Caco-2 (cell line): ENCODE measurements at places on chromosomes 6 and 20.
A peak's percentile ranks its signal among the peaks of the same experiment; 100 is the strongest.

DNA sequence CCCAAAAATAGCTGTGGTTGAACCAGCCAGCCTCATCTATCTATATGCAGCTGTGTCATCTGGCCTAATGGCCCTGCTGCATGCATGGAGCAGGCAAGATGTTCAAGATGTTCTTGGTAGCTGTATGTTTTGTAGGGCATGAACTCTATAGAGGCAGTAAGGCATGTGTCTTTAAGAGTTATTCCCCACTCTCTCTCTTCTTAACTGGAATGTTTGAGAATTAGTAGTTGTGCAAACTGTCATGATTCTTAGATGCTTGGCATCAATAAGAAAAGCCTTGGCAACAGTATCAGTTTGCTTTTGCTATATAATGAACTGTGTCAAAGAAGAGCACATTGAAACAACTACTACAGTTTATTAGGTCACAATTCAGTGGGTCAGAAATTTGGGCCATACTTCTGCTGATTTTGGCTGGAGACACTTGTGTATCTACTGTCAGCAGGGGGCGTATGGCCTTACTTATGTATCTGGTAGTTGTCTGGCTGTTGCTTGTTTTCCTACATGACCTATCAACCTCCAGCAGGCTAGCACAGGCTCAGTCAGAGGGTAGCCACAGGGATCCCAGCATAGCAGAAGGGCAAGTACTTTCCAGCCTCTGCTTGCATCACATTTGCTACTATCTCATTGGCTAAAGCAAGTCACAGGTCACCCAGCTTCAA is 56.1 kb upstream of the LAMP5 start:
- no peak for DNase-seq

DNA sequence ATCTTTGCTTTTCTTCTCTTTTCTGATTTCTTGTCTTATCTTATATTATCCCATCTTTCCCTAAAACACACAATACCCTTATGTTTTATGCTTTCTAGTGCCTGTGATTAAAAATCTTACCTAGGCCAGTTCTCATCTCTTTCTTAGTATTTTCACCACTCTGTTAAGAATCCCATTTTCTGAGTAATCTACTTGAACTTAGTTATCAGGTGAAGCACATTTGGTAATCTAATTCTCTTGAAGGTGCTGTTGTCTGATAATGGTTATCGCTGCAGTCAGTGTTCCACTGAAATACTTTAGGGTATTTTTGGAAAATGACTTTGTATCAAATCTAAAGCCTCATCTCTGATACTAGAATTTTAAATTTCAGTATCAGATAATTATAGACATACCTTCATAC is 192.5 kb upstream of the MAN1A1 start:
- no peak for DNase-seq

DNA sequence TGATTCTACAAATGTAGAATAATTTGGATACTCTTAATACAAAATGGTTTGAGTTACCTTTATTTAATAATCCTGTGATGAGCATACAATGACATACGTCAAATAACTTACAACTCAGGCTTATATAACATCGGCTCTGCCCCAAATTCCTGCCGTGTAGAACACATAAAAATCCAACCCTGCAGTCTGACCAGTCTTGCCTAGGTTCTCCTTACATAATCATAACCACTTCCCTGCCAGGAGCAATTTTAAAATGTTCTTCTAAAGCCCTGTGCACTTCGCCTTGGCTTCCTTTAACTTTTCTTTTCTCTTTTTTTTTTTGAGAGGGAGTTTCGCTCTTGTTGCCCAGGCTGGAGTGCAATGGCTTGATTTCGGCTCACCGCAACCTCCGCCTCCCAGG is 16.2 kb upstream of the IER3 start:
- no peak for DNase-seq

DNA sequence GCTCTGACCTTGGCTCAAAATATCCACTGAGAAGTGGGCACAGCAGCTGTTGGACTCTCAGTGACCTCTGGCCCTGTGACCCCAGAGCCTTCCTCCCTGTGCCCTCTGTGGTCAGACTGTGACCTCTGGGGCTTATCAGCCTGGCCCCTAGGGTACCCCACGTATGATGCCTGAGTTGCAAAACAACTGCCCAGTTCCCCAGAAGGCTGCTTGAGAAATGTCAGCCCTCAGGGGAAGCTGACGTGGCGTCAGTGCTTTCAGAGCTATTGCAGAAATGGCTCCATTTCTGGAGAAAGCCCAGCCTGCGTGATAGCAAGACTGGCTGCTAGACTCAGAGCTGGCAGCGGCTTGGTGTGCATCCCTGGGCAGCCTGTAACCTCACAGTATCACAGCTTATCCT is 31.5 kb upstream of the TGM2 start:
- peak; percentile 50 for DNase-seq

DNA sequence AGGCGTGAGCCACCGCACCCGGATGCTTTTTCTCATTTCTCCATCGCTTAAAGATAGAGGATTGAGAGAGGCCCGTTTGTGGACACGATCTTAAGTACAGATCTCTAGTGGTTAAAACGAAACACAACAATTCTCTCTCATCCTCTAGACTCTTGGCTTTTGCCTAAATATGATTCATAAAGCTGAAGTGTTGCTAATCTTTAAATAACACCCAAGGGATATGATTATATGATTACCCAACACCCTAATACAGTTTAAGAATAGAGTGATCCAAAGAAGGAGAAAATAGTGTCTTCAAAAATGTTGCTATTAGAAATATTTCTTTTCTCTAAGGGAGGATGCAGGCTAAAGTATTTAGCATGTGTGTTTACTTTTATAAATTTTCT is 50.4 kb downstream of the MTHFD1L start:
- DNase-seq: no peak

GRCh38 chr20:2143594-2143993 is 42.0 kb downstream of the STK35 start:
- no peak for DNase-seq

DNA sequence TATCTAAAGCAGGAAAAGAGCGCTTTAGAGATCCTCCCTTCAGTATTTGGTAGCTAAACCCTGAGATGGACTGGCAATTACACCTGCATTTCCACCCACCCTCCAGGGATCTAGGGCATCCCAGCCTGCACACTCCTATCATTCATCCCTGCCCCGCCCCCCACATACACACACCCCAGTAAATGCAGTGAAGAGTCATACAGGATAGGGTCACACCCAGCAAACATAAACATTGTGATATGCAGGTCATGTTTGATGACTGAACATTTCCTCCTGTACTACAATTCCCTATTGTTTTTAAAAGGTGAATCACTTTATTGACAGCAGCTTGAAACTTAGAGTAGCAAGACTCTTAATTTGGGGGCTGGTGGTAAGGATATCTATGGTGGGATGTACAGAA is 112.9 kb downstream of the FOXO3 start:
- no peak for DNase-seq

DNA sequence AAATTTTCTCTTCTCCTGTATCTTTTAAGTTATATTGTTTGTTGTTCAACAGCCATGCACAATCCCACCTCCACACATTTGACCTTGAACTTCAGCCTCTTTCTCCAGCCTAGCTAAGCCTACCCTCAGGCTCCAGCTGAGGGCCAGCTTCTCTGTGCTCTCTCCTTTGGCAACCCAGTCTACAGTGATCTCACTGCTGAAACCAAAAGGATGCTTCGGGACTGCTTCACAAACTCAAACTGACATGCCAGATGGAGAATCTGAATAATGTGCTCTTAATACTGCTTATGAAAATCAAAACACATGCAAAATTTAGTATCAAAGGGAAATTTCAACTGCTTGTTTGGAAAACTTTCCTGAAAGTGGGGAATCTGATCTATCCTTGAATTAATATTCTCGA is 16.1 kb upstream of the RIN2 start:
- no peak for DNase-seq

DNA sequence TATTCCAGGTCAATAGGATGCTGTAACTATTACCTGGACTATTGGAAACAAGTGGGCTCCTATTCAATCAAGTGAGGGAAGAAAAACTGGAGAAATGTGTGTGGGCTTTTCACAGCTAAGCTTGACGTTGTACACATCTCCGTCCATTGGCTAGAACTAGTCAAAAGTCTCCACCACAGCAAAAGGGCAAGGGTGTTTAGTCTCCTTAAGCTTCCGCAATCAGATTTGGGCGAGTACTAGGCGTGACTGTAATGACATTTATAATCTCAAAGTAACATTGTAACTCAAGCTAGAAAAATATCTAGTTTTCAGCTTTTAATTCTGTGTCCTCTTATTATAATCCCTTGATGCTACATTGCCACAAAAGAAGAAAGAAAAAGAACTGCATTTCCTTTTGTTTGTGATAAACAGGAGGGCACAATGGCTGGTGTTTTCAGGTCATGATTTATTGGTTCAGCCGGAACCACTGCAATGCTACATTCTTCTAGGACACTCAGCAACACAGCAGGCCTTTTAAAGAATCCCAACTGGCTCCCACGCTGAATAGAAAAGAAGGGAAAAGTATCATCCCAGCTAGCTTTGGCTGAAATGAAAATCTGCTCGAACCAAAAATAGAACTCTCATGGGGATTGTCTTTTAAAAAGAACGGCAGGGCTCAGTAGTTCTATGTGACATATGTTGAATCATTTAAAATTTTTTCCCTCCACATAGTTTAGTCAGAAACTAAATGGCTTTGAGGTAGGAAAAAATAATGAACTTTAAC is 387.7 kb downstream of the BTBD3 start:
- no peak for DNase-seq

GRCh38 chr20:47540443-47541354 is 39.0 kb downstream of the NCOA3 start:
- DNase-seq: no peak

GRCh38 chr20:37954626-37955025 is 51.7 kb downstream of the VSTM2L start:
- no peak for DNase-seq

DNA sequence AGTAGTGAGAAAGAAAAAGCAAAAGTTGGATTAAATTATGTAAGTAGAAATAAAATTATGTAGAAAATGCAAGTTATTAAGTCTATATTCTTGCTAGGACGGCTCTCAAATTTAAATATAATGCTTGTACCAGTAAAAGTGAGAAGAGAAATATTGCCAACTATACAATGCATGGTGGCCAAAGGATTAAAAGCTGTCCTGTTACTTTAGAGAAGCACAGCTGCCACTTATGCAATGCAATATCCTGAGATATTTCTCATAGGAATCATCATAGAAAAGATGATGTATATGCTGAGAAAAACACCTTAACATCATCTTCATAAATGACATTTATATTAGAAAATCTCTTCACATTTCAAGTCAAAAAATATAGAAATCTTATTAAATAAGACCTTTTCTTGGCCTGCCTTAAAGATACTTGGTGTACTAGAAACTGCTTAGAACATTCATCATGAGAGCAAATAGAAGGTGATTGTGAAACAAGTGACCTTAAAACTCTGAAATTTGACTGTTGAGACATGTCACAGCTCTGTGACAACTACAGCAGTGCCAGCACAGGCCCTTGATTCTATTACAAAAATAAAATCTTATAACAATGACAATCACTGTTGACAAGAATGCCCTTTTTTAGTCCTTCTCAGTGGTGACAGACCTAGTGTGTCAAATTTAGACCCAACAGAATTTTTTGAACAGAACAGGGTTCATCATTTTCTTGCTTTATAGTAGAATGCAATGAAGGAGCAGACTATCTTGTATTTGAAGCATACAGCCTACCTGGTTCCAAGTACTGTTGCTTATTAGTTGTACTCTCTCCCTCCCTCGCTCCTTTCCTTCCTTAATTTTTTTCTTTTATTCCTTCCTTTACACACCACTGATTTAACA is 173.1 kb downstream of the CLVS2 start:
- DNase-seq: no peak

DNA sequence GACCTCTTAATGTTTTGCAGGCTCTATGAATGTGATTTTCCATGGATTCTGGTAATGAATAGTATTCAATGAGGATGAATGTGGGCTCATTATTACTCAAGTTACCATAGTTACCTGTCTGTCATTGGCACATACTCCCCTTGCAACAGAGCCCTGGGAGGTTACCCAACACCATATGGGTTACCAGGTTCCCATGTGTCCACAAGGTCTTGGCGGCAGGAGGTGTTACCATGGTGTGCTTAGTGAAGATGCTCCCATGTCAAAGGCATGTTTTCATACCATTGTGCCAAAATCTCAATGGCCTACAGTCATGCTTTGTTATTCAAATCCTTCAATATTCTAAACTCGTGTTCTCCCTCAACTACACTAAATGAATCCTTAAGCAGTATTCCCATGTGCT is 232.5 kb downstream of the HDGFL1 start:
- no peak for DNase-seq

GRCh38 chr6:39707962-39708683 is 17.1 kb downstream of the KIF6 start:
- no peak for DNase-seq

DNA sequence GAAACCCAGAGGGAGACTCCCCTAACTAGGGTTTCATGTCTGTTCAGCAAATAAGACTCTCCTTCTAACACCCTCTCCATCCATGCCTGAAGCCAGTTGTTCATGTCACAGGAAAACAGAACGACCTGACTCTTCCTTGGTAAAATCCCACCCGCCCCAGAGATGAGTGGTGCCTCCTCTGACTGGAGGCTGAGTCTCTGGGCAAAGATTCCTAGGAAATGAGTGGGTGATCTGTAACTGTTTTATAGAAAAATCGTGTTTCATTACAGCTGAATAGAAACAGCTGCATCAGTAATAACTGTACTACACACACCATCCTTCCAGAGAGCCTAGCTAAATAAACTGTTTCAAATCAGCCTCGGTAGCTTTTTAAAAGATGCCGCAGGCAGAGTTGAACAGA is 37.4 kb upstream of the MRPS10 start:
- DNase-seq: no peak

GRCh38 chr20:37219751-37220668 is 40.7 kb upstream of the MROH8 start:
- DNase-seq: no peak

DNA sequence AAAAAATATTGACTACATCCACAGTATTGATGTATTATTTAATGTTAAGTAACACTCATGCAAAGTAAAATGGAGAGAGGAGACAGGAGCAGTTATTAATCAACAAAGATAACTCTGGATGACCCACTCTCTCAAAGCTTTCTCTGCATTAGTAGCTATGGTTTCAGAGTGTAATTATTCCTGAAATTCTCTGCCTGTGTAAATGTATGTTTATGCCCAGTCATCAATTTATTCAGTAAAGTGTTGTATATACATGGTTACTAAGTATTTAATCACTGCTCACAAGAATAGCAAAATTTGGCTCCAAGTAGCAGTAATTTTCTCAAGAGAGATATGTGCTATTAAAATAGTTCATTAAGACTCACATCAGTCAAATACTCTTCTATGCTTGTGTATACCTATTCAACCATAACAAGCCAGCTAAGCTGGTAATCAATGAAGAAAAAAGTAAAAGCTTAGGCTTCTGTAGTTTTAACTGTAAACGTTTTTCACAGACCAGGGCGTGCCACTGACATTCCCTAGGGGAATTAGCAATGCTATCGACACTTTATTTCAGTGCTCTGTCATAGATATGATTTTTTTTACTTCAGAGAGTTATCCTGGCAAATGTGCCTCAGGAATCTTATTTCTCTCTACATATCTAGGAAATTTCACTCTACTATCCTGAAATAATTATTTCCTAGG is 54.0 kb upstream of the RAB32 start:
- no peak for DNase-seq

DNA sequence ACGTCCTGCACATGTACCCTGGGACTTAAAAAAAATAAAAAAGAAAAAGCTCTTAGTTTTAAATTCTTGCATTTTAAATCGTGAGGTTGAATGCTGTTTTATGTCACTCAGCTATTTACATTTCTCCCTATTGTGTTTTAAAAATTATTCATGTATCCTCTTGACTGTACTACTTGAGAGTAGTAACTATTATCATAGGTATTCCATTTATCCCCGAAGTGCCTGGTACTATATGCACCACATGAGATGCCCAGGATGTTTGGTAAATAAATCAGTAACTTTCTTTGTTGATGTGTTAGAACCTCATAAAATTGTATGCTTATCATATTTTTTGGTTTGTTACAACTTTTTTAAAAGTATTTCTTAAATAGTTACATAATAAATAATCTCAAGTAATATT is 18.4 kb downstream of the MAP3K4 start:
- DNase-seq: no peak
